ENCODE measurements at places on chromosomes 2 and 18. TPM values are rescaled to one million over a fixed set of nuclear protein-coding genes. Genes with fewer than 3 reads are reported as not detected.

TNFAIP6 gene
- 1.1 TPM for total RNA-seq

ASNSD1 gene
- total RNA-seq = 80.9 TPM

TRIM43 gene
- total RNA-seq = not detected

- DNase-seq = no peak
Observed at GRCh38 chr2:208000701-208001395, 24.5 kb downstream of the PLEKHM3 start.

DNA sequence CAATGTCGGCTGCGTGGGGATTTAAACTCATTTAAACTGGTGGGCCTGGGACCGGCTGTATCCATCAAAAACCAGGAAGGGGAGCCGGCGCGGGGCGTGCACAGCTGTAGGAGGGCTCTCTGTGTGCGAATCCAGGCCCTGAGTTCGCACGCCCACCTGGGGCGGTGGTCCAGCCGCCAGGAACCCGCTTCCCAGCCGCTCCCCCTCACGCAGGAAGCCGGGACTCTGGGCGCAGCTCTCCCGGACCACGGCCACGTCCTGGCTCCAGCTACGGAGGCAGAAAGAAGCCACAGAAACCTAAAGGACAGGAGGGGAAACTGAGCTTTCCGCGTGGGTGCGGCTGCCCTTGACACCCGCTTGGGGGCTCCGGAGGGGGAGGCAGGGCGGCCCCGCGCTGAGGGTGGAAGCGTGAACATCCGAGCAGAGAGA lies 80.6 kb downstream of the GFPT1 start:
- peak; percentile 8 for DNase-seq

DNA sequence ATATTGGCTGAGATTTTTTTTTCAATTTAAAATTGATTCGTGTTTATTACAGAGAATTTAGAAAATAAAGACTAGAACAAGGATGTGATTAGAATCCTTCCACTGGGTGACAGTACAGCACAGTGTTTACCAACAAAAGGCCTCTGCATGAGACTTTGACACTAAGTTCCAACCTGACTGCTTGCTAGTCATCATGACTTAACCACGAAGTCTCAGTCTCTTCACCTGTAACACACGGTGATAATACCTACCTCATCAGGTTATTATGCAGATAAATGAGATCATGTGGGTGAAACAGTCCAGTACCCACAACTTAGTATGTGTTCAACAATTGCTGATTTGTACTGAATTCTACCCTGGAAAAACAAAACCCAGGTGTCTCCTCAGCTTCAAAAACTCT lies 151.2 kb downstream of the STK39 start:
- no peak for DNase-seq

DNA sequence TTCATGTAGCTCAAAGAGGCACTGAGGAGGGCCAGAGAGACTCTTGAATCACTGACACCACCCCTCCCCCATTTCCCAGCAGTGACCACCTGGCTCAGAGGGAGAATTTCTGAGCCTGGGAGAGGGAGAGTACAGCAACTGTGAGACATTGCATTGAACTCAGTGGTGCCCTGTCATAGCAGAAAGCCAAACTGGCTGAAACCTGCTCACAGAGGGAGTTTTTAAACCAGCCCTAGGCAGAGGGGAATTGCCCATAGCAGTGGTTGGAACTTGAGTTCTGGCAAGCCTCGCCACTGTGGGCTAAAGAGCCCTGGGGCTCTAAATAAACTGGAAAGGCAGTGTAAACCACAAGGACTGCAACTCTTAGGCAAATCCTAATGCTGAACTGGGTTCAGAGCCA lies 243.1 kb downstream of the ADCYAP1 start:
- DNase-seq = no peak

DNA sequence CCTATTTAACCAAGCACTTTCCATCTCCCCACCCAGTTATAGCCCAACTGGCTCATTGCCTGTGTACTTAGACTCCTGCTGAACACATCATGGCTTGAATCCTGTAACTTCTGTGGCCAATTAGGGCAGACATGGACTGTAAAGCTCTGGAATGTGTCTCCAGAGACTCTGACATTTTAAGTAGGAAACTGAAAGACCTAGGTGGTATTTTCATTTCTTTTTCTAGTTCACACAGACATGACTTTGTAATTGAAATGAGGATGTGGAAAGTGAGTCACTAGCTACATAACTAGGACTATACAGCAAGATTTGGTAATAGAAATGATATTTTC lies 12.2 kb downstream of the DOK1 start:
- no peak for DNase-seq

DNA sequence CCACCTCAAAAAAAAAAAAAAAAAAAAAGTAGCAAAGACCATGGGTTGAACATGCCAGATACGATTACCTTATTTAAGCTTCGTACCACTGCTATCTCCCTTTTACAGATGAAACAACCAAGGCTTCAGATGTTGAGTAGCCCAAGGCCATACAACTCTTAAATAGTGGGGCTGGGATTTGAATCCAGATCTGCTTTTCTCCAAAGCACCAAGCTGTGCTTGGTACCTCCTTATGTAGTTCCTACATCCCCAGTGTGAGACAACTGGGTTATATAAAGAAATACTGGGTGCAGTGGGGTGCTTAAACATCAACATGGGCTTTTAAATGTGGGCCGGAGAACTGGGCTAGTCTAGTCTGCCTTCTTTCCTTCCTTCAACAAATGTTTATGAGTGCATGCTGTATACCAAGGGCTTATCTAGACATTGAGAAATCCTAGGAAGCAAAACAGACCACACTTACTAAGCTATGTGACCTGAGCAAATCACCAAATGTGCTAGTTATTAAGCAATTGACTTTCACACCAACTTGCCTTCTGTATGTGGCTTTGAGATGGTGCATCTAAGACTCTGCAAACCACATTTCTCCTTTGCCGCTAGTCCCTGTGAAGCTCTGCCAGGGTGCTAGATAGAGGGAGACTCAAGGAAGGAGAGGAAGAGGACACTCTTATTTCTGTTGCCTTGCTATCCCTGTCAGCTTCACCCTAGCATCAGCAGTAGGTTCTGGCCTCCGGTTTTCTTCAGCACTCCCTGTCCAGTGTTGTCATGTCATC lies 206.8 kb upstream of the FBXO11 start:
- DNase-seq = no peak

- DNase-seq = no peak
Observed at GRCh38 chr2:101734505-101735165, 37.1 kb downstream of the MAP4K4 start.

DNA sequence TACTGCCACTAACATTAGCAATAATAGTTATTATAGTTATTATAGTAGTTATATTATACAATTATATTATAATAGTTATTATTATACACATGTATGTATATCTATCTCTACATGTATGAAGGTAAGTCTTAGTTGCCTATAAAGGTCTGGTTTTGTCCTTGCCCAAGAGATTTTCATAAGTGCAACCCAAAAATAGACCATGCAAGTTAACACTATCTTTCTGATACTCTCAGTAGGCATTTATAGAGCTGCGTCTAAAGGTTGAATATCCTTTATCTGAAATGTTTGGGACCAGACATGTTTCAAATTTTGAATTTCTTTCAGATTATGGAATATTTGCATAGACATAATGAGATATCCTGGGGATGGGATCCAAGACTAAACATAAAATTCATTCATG lies 175.4 kb downstream of the MEMO1 start:
- DNase-seq = no peak

DNA sequence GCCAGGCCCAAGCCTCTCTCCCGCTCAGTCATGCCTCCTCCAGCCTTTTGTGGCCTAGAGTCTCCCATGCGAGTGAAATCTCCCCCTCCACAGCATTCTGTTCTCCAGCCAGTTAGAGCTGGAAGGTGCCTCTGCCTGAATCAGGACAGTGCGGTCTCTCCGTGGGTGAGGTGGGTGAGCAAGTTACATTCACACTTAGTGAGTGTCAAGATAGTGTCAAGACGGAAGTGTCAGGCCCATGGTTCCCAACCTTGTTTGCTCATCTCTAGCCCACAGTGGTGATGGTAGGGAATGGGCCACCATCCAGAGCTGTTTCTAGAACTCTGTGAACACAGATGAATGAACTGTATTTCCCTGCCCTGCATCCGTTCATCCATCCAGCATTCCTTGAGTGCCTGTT lies 59.5 kb downstream of the LPIN1 start:
- DNase-seq = no peak

GRCh38 chr2:111054791-111055691 lies 65.7 kb upstream of the BCL2L11 start:
- peak; percentile 27 for DNase-seq

DNA sequence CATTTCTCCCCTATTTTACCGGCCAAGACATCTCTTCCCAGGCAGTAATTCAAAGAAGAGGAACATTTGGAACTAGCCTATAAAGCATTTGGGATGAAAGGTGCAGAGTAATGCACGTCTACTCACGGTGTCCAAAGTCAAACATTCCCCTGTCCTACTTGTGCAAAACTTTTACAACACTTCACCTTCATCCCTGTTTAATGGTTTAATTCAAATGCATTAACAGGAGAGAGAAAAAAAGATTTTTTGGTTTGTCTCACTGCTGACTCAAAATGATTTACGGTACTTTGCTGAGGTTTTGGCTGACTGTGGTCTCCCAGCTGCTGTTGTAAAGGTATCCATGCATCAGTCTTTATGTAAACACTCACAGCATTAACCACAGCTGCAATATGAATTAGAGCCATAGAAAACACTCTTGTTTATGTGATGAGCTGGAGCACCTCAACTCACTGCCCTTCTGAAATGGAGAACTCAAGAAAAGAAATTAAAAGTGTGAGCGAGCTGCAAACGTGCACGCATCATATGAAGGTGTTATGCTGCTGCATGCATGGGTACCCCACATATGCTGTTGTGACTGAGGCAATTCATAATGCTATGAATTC lies 220.5 kb downstream of the PIEZO2 start:
- no peak for DNase-seq

Measured in thyroid gland (tissue), 4 donors.